ENCODE measurements at places on chromosomes 7 and 10.

- no peak for DNase-seq
Observed at GRCh38 chr10:89591111-89591795, 53.8 kb downstream of the PANK1 start.

GRCh38 chr10:18113881-18114280, 26.3 kb upstream of the CACNB2 start:
- DNase-seq, result no peak

- DNase-seq, result peak; percentile 9
Observed at GRCh38 chr10:22475651-22476600, 130.6 kb downstream of the SPAG6 start.

DNA sequence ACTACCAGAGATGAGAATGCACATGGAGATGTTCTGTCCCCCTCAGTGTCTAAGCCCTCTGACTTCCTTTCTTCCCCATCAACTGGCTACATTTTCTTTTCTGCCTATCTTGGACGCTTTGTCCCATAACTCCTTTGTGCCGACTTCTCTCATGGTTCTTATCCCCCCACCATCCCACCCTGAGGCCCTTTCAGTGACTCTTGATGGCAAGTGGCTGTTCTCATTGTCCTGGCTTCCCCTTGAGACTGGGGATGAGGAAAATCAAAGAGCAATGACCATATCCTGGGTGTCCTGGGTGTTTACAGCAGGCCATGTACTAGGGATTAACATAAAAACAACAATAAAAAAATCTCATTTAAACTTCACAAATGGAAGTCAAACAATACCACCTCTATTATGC, 18.8 kb upstream of the GGCT start:
- no peak for DNase-seq

DNA sequence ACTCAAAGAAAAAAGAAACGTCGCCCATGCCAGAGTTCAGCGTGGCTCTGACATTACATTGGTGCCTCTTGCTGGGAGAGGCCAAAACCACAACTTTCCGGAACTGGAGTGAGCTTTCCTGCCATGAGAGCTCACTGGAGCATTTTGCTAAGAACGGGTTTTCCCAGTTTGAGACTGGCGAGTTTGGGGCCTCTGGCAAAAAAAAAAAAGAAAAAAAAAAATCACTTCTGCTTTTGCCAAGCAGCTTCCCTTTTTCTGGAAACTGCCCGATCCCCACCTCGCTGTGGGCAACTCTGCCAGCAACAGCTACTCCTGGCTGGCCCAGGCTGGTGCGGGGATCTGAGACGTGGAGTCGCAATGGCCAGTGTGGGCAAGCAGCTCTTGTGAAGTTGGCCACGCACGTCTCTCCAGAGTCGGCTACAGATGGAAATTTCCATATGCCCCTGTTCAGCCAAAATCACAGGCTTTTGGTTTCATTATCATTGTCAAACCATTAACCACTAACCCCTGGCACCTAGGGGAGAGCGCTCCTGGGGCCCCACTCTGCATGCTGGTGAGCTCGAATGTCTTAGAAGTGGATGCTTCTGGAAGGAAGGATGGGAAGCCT, 25.7 kb downstream of the PRKAG2 start:
- no peak for DNase-seq

DNA sequence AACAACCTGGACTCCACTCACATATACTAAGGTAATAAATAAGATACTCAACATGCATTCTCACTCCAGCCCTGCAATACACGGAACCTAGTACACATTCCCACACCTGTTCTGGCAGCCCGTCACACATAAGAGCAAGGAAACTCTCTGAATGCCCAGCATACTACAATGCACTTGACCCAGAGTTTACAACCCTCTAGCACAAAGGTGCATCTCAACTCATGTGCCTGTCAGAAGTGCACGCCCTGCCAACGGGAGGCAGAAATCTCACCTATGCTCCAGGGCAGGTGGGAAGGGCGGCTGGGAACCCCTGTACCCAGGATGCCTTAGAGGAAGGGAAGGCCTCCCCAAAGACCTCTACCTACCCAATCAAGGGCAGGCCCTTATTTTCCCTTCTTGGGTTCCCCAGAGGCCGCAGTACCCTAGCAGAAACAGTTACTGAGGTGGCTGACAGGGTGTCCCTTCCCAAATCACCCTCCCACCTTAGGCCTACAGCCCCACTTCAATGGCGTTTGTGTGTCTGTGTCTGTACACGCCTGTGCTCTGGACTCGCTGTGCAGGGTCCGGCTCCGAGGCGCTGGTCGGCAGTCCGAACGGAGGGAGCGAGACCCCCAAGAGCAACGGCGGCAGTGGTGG, 2.0 kb downstream of the EVX1 start:
- no peak for DNase-seq

DNA sequence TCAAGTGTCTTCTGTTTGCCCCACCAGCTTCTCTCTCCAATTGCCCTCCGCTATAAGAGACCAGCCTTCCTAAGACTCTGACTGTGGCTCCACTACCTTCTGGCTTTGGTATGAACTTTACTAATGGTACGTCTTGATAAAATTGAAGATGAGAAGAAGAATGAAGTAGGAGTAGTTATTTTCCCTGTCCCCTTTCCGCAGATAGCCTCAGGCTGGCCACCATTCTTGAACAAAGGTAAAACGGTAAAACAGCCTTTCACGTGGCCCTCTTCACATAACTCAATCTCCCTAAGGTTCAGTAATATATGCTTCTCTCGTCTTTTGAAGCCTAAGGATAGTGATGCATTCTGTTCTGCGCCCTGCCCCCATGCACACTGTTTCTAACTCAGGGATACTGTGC, 9.9 kb upstream of the ITGB8 start:
- no peak for DNase-seq

DNA sequence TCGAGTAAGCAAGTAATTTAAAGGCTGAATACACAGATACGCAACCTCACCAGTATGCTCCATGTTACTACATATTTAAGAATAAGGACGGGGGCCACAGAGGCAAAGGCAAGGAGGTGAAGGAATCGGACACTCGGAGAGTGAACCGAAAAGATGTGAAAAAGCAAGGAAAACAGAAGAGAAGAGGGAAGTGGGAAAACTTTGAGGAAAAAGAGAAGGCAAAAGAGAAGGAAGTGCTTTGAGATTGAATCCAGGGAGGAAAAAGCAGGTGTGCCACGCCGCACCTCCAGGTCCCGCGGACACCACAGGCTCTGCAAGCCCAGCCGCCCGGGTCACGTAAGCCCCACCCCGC, 367 bp upstream of the AVL9 start:
- DNase-seq, result no peak

DNA sequence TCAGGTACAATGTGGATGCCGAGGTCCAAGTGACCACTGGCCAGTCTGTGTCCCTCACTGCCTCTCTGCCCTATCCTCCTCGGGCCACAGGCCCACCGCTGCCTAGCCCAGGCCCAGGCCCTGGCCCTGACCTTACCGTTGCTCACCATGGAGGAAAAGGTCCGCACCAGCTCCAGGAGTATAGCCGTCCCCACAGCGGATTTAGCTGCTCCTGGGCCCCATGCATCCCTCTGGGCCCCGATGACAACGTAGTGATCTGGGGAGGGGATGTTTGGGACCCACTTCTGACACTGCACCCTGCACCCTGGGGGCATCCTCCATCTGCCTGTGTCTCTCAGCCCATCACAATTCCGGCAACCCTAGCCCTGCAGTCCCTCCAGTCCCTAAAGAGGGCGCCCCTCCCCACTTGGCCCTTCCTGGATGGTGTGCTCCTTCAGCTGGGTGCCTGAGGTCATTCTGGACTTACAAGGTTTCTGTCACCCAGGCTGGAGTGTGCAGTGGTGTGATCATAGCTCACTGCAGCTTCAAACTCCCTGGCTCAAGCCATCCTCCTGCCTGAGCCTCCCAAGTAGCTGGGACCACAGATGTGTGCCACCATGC, 12.1 kb downstream of the TFR2 start:
- DNase-seq, result no peak

- peak; percentile 30 for DNase-seq
Observed at GRCh38 chr7:107725138-107725740, 18.7 kb upstream of the CBLL1 start.

DNA sequence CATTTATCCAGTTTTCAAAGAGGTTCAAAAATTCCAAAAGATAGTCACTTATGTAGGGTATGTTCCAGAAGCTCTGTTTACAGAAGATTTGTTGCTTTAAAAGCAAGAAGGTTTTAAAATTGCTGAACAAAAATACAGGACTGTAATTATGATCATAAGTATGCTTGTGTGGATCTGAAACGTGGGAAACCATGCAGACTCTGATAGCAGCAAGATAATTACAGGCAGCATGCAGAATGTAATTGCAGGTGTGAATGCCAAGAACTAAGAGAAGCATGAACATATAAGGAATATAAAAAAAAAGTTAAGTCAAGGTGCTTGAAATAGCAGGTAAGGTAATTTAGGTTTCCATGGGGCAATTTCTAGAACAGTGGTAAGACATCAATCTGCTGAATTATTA, 405.7 kb downstream of the ARL4A start:
- no peak for DNase-seq
